A549 treated with DMSO at 1 μM for 4 hours (cell line): ENCODE measurements at places on chromosomes 2 and 18. TPM values are rescaled to one million over a fixed set of nuclear protein-coding genes. Genes with fewer than 3 reads are reported as not detected.

The CREB1 gene
- total RNA-seq, result 12.5 to 32.0 TPM (median 31.2 TPM) in 5 replicates

The ZSCAN30 gene
- total RNA-seq, result 0.58 to 1.4 TPM (median 0.86 TPM) in 5 replicates

The CABLES1 gene
- total RNA-seq, result 11.3 to 14.6 TPM (median 12.6 TPM) in 5 replicates

The LYPD6B gene
- not detected in 5 replicates for total RNA-seq

The BMP10 gene
- total RNA-seq, result not detected in 5 replicates

The C2orf76 gene
- 11.4 to 14.5 TPM (median 13.8 TPM) in 5 replicates for total RNA-seq

The ERMN gene
- not detected in 5 replicates for total RNA-seq

The GPR45 gene
- total RNA-seq, result not detected in 5 replicates

The IL1F10 gene
- total RNA-seq, result not detected in 5 replicates

The TRMT61B gene
- 15.9 to 18.2 TPM (median 17.7 TPM) in 5 replicates for total RNA-seq

The ELAC1 gene
- total RNA-seq, result 4.4 to 5.2 TPM (median 4.5 TPM) in 5 replicates

The SLC4A5 gene
- total RNA-seq, result 0.18 to 0.41 TPM (median 0.28 TPM) in 5 replicates

The GBX2 gene
- 2.3 to 4.1 TPM (median 3.3 TPM) in 5 replicates for total RNA-seq

The PROKR1 gene
- 0.02 to 0.04 TPM in 2 of 5 replicates, not detected in the others for total RNA-seq

The ASTL gene
- not detected in 5 replicates for total RNA-seq

The XRCC5 gene
- 183 to 221 TPM (median 204 TPM) in 5 replicates for total RNA-seq
